ENCODE measurements at places on chromosomes 13 and 19.

DNA sequence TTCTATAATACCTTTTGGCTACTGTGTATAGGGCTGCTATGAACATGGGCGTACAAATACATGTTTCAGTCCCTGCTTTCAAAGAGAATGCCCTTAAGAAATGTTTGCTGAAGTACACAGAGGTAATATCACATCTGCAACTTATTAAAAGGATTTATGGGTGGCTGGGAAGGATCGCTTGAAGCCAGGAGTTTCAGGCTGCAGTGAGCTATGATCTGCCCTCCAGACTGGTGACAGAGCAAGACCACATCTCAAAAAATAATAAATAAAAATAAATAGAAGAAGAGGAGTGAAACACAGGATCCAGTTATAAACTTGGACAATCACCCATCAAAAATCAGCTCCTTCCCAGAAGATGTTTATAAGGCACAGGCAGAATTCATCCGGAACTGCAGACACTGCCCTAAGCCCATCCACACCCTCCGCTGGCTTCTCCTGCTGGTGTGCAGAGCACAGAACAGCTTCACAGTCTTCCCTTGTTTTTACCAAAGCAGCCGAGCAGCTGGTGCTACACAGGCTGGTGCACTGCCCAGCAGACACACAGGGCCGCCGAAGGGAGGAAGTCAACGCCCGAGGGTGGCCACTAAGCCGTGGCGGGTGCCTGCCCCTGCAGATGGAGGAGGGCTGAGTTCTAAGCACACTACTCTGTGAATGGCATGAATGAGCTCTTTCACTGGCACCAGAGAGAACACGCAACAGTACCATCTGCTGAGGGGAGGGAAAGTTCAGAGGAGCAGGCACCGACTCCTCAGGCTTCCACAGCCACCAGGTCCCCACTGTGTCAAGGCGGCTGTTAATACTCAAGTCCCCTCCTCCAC, 44.0 kb downstream of the BRD4 start:
- no peak for DNase-seq

- no peak for DNase-seq
Measured at GRCh38 chr19:56141417-56141993, 418 bp downstream of the ZNF444 start.

GRCh38 chr19:47267350-47267759, 7.3 kb upstream of the INAFM1 start:
- no peak for DNase-seq

DNA sequence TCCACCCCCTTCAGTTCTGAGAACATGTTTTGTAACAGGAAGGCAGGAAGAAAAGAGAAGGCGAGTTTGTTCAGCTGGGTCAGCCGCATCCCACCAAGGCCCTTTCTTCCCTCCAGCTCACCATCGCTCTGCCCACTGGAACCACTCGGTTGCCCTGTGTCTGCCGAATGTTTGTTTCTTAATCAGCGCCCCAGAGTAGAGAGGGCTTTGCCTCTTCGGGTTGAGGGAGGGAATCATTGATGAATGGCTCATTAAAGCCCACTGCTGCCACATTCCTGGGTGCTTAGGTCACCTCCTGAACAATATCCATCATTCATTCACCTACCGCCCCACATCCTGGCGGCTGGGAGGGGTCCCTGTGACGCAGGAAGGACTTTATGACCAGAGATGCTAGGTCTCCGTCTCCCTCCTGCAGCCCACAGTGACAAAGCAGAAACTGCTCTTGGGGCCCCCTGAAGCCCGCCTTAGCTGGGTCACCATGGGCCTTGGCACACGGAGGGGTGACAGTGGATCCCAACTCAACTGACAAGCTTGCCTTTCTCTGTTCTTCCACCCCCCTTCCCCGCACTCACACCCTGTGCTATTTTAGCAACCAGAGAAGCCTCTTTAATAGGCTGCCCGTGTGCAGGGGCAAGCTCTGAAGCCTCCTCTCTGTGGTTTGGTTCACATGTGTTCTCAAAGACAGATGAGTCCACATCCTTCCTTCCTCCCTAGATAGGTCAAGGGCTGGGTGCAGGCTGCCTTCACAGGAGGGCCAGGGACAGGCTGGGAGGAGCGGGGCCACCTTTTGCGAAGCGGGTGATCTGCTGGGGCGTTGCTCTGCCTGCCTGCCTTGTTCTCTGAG, 46.2 kb downstream of the ACTN4 start:
- DNase-seq, result no peak

- DNase-seq, result no peak
Measured at GRCh38 chr19:18391509-18392075, 5.6 kb downstream of the GDF15 start.

GRCh38 chr19:4369109-4369887, 25.9 kb downstream of the MPND start:
- DNase-seq, result no peak

GRCh38 chr13:75762076-75762937, 126.2 kb downstream of the LMO7 start:
- no peak for DNase-seq
